Stimulated activated naive CD8-positive, alpha-beta T cell treated with anti-CD3 and anti-CD28 coated beads, Interleukin-15, Interleukin-2, amounts not matched to agents 100 U/mL and 50 U/mL, for 24 hours (primary cell): ENCODE measurements at places on chromosomes 2 and 18.

- no peak for DNase-seq
These were observed 36.7 kb downstream of the SDC1 start for GRCh38 chr2:20188201-20188600.

DNA sequence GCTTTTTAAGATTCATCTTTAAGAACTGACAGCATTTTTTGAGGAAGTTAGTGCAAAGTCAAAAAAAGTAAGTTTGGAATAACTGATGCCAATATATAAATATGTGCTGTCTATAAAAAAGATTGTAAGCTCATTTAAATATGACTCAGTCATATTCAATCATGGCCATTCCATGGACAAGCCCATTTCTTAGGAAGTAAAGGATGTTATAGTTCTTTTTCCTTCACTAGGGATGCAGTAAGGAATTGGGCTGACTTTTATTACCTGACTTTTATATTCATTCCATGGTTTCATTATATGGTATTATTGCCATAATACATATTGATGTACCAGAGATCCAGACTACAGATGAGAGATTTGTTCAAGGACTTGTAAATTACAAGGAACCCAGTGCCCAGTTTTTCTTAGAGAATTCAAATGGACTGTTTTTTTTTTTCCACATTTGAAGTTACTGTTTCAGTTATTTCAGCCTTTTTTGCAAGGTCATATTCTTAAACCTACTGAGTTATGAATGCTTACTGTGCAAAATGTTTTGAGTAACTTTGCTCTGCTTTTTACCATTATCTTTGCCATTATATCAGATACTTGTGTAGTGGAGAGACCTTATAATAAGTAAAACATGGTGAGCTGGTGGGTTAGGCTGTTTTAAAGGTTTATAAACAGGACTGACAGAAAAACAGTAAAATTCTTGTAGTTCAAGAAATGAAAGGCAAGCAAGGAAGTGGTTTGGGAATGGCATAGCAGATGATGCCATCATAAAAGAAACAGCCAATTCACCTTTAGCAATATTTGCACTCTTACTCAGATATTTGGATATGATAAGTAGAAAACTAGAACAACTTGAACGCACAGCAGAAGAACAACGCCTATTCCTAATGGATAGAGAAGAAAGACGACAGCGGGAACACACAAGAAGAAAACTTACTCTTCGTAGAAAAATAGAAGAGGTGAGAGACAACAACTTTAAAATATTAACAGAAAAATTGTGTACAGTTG is 7.6 kb downstream of the FSIP2 start:
- no peak for DNase-seq

- DNase-seq: no peak
These were observed 115.5 kb upstream of the ATP8B1 start for GRCh38 chr18:57918601-57919000.

DNA sequence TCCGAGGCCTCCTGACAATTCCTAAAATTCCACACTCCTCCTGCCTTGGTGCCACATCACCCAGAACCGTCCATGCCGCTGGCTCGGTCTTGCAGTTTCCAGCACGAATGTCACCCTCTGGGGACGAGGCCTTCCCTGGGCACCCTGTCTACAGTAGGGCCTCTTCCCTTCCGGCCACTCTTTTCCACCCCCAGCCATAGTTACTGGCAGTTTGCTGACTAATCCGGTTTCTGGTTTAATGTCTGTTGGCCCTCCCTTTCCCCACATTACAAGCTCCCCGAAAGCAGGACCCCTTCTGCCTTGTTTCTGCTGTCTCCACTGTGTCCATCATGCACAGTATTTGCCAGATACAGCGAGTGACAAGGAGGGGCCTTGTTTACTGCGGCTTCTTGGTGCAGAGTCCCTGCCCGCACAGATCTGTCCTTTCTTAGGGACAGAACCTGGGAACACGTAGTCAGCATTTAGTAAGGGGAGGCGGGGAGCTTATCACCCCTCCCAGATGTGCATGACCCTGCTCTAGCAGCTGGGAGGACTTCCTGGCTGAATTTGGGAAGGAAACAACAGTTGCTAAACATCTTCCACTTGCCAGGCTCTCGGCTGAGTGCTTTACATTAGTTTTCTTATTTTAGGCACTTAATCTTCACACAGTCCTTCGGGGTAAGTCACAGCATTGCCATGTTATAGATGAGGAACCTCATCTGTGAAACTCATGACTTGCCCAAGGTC is 23.6 kb upstream of the CATIP start:
- DNase-seq: no peak

- no peak for DNase-seq
These were observed 2.4 kb downstream of the RNPEPL1 start for GRCh38 chr2:240570531-240571313.

DNA sequence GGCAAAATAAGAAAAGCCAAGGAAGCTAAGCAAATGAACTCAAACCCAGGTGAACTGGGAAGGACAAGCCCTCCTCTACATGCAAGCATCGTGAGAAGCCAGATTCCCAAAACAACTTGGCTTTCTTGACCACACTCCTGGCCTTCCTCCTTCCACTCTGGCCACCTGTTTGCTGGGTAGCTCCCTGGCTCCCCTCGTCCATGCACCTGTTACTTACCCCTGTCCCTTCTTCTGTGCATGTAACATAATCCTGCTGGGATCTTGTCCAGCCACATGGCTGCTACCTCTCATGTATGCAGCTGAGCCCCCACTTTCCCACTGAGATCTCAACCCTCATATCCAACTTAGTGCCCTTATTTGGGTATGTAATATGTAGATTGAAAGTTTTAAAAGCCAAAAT is 121.6 kb downstream of the MYO5B start:
- DNase-seq: no peak

DNA sequence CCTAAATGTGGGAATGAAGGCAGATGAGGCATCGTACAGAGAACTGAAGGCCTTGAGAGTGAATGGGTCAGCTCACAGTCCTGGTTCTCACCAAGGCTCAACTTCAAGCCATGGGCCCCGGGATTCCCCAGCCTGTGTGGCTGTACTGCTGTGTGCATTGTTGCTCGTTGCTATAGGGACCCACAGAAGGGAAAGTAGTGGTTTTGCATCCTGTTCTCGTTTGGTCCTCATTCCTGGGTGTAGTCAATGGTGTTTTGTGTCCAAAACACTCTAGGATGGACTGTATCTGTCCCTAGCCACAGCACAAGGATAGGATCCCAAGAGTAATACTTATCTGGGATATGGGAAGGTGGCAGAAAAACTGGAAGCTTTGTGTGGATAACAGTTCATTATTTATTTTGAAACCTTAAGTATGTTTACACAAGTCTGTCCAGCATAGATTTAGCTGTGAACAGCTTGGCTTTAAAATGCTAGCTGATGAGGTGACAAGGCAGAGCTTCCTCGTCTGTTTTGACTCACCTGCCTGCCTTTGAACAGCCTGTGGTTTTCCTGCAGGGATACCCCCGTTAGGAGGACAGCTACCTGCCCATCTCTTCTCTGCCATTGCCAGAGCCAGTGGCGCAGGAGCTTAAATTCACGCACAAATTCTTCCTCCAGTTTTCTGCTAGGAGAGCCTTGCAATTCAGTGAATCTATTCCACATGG is 85.0 kb downstream of the WDSUB1 start:
- peak; percentile 16 for DNase-seq

GRCh38 chr2:118970396-118971135 is 28.6 kb downstream of the MARCO start:
- DNase-seq: no peak

GRCh38 chr2:65932571-65932970 is 500.2 kb upstream of the SPRED2 start:
- DNase-seq: no peak

- no peak for DNase-seq
These were observed 36.2 kb downstream of the ASB1 start for GRCh38 chr2:238462782-238463396.

DNA sequence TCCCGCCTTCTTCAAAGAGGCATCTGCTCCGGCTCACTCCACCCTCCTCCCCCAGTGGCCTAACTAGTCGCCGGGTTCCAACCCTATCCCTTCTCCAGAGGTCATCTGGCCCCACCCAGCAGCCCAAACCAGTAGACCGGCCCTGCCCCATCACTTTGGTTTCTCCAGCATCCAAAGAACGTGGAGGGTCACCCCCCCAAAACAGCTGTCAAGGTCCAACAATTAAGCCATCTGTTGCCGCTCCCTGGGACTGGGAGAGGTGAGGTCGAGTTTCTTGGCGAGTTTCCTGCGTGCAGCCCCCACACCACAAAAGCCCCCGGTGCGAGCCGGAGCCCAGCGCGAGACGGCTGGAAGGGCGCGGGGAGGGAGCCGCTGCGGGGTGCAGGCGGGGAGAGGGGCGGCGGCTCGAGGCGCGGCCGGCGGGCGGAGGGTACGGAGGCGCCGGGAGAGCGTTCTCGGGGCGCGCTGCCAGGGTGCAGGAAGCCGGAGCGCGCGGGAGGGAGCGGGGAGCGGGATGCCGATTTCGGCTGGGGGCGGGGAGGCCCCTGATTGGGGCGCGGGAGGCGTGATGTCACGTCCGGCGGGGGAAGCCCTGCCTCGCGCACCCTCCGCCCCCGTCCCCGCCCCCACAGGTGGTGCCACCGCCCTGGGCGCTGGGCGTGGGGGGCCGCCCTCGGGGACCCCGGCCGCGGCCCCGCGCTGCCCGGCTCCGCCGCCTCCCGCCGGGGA is 571 bp upstream of the GPC1 start:
- peak; percentile 89 for DNase-seq

DNA sequence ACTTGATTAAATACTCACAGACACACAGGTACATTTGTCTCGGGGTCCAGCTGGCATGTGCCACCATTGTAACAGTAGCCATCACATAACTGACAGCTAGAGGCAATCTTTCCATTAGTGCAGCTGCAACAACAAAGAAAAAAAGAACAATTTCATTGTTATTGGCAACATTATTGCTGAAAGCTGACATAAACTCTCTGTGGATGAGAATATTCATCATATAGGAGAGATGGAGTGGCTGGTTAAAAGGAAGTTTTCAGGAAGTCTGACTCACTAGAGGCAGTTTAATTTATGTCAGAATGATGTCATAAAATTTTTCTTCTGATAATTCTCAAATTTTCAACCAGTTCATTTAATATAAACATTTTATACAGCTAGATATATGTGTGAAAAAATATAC is 1490.0 kb upstream of the NXPH2 start:
- no peak for DNase-seq

GRCh38 chr18:22385718-22386117 is 32.0 kb downstream of the CTAGE1 start:
- DNase-seq: no peak

DNA sequence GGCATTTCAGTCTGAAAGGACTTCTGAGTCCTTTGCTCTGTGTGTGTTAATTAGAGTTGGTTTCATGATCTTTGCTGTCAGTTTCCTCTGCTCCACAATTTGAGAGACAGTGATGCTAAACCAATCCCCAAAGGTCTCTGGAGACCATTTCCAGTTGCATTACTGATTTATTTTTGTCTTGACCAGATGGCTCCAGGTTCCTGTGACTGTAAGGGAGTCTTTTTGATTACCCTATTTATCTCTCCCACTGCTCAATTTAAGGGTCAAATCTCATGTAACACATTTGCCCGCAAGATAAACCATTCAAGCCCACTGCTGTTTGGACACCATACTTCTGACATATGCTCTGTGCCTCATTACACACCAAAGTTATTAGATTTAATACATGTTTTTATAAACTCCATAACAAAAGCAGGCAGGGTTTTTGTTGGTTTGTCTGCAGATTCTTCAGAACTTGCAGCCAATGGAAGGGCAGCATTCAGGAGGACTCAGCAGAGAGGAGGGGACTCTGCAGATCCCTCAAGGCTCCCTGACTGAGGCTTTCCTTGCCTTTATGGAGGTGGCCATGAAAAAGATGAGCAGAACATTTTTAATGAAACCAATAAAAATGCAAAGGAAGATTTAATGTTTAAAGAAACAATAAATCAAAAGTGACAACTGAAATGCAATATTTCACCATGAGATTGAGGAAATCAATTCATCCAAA is 889.3 kb upstream of the CELF4 start:
- no peak for DNase-seq

GRCh38 chr18:28823506-28824182 is 646.7 kb upstream of the CDH2 start:
- DNase-seq: no peak

DNA sequence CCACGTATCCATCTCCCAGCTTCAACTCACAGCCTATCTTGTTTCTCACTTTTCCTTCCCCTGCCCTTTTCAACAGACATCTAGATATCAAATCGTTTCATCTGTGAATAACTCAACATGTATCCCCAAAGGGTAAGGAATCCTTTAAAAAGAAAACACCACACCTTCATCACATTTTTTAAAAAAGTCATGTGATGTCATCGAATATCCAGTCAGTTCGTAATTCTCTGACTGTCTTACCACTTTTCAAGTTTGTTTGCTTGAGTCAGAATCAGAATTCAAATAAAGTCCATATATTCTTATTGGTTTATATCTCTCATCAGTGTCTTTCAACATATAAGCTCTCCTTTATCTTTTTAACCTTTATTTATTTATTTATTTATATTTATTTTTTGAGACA is 5.4 kb upstream of the LONRF2 start:
- no peak for DNase-seq

- no peak for DNase-seq
These were observed 565.4 kb downstream of the TNS1 start for GRCh38 chr2:217437290-217437870.

DNA sequence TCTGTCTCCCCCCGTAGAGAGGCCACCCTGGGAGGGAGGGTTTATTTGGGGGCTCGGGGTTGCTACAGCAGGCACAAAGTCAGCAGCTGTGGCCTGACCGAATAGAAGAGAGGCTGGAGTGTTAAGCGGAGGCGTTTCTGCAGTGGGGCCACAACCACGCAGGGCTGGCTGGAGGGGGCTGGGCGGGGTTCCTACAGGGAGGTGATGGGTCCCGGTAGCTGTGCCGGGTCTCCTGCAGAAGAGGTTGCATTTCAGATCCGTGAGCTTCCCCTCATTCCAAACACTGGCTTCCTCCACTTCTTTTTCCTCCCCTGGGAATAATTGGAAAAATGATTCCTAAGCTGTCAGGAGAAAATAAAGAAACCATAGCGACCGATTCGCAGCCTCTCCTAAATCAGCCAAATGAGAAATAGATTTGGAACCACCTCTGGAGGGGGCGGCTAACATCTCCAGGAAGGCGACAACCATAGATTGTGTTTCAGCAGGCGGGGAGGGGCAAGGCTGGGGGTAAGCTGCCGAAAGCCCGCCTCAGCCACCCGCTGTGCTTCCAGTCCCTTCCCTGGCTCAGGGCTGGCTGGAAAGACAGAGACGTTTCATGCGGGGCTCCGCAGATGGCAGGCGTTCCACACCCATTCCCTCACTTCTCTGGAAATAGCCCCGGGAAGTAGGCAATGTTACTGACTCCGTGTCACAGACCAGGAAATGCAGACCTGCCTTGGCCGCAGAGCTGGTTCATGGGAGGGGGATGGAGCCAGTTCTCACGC is 85.6 kb upstream of the TAF1B start:
- no peak for DNase-seq
